ENCODE measurements at places on chromosomes 7 and 10.

DNA sequence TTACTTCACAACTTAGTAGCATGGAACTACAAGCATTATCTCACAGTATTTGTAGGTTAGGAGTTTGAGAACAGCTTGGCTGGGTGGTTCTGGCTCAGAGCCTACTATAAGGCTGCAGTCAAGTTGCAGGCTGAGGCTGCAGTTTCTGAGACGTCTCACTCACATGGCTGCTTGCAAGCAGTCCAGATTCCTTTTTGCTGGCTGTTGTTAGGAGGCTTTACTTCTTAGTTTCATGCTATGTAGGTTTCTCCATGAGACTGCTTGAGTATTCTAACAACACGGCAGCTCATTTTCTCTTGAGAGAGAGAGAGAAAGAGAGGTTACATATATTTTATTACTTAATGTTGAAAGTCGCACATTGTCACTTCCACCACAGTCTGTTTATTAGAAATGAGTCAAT, 1073.9 kb downstream of the NXPH1 start:
- DNase-seq = no peak

- peak; percentile 14 for DNase-seq
Observed at GRCh38 chr10:44569193-44570091, 184.5 kb upstream of the CXCL12 start.

DNA sequence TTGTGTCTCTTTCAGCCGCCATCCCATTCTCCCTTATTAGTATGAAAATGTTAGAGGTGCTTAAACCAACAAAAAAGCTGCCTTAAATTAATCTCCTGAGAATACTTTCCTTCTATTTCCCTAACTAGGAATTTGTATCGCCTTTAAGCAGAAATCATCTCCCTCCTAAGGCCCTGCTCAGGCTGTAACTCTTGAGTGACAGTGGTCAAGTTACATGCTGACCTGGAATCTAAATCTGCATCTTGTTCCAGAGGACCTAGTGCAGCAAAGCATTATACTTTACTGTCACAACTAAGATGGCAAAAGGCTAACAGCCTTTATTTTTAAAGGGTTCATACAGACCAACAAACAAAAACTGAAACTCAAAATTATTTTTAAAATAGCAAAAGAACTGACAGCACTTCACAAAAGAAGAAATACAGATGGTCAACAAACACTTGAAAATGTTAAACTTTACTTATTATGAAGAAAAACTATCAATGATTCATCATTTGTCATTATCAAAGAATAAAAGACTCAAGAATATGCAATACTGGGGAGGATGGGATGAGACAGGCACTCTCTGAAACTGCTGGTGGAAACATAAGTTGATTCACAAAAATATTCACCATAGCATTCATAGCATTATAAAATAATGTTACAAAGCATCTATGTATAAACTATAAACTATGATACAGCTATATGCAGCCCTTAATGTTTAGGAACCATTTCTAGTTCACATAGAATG, 11.0 kb downstream of the CYREN start:
- no peak for DNase-seq

- DNase-seq = no peak
Observed at GRCh38 chr7:151704299-151704959, 172.5 kb downstream of the PRKAG2 start.

GRCh38 chr7:53604201-53604600, 568.8 kb downstream of the POM121L12 start:
- DNase-seq = no peak

DNA sequence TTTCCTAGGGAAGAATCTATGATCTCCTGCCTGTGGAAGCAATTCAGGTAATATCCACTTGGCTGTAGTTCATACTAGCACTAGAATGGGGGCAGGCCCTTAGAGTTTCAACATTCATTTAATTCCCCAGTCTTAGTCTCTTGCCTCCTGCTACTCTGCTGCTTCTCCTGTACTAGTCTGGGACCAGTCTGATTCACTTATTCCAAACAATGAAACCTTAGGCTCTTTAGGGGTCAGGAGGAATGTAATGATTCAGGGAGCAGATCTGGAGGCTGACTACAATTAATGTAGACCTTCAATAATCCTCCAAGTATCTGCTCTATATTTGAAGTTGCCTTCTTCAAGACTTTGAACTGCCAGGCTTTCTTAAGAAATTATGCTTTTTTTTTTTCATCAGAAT, 101.8 kb downstream of the GNAT3 start:
- no peak for DNase-seq

DNA sequence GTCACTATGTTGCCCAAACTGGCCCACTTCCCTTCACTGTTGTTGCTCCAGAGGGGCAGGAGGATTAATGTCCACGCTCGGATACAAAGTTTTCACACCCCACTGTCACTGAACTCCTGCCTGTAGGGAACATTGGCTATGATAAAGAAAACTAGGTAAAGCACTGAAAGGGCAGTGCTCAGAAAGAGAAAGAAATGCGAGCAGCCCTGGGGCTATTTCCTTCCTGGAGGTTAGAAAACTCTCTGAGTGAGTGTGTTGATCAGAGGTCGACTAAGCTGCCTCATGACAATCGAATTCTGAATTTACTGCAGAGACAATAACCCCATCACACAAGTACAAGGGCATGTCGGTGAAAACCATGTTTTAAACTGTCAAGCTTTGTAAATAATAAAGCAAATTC, 227.2 kb upstream of the PITRM1 start:
- no peak for DNase-seq

DNA sequence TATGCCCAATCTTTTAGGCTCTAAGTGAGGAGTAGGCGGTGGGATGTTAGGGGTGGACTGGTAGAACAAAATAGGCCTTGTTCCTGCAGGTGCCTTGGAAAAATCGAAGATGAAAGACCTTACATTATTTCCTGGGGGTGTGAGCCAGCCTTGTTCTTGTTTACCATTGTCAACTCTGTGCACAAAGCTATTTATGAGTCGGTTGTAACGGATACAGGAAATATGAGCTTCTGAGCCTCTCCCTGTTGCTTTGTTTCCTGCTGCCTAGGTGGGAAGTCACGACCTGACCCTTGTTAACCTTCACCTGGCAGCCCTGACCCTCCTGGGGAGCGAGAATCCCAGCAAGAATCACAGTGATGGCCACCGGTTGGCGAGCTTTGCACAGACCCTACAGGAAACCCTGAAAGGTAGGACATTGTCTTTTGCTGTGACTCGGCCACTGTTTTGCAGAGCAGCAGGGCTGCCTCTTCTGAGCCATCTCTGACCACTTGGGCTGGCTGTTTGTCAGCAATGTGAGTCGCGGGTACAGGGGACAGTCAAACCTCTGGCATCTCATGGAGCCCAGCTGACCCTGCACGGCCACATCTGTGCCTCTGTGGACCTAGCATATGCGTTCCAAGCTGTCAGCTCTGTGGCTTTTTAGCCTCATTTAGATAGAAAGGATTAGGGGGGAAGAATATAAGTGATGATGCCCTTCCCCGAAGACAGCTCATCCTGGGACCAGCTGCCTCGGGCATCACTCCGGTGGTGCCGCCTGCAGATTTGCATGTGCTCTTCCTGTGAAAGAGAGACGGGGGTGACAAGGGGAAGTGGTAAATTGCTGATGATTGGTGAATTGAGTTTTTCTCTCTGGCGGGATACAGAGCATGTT, 102.1 kb upstream of the ANLN start:
- DNase-seq = no peak

DNA sequence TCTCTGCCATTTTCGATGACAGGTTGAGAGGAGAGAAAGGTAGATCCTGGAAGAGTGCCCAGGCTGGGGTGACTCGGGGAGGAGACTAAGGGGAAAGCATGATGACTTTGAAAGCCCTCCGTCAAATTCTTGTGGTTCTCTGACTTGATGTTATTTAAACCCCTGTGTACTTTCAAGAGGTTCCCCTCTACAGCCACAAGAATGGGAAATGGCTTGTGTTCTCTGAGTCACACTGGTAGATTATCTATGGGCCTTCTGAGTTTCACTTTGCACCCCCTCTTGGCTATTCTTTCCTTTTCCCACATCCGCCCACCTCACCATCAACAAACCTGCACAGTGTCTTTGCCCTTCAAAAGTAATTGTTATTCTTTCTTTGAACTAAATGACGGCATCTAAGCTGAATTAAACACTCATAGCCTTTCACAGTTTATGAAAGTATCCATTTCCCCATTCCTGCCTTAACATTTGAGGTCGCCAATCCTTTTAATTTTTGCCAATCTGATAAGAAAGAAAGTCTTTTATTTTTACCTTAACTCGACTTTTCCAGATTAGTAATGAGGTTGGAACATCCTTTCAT, 24.1 kb downstream of the PRF1 start:
- no peak for DNase-seq

- DNase-seq = no peak
Observed at GRCh38 chr10:11605807-11606408, 5.5 kb downstream of the USP6NL start.

- no peak for DNase-seq
Observed at GRCh38 chr10:117408436-117409384, 33.5 kb upstream of the PDZD8 start.

DNA sequence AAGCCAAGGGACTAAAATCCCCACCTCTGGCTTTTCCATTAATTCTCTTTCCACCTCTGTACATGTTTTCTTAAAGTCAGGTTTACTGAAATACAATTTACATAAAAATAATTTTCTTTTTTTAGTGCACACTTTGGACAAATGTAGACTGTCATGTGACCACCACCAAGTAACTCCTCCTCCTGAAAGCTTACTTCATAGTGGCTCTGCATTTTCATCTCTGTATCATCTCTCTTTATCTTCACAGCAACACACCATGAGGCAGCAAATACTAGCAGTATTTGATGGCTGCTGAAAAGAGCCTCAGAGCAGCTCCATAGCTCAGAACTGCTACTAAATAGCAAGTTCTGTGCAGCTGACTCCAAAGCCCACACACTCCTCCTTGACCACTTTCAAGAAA, 17.3 kb downstream of the WDFY4 start:
- DNase-seq = no peak

DNA sequence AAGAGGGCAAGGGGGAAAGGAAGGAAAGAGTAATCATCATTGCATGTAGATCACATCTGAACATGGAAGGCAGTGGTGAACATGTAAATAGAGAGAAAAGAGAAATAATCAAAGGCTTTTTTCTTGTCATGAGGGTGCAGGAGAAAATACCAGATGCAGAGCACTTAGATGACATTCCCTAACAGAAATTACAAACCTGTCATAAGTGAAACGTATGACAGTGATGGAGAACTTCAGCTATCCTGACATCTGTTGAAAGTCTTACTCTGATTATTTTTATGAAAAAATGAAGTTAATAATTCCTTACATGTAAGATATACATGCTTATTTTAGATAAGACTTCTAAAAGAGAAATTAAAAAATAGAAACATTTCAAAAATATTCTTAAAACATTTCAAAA, 54.7 kb downstream of the BRAF start:
- DNase-seq = no peak

GRCh38 chr10:17026686-17027485, 102.7 kb downstream of the CUBN start:
- no peak for DNase-seq

- no peak for DNase-seq
Observed at GRCh38 chr7:105877736-105878135, 1.3 kb upstream of the ATXN7L1 start.

- DNase-seq = no peak
Observed at GRCh38 chr10:74035303-74035702, 37.4 kb downstream of the VCL start.

GRCh38 chr7:67512481-67512880, 515.8 kb downstream of the TYW1 start:
- peak; percentile 19 for DNase-seq

DNA sequence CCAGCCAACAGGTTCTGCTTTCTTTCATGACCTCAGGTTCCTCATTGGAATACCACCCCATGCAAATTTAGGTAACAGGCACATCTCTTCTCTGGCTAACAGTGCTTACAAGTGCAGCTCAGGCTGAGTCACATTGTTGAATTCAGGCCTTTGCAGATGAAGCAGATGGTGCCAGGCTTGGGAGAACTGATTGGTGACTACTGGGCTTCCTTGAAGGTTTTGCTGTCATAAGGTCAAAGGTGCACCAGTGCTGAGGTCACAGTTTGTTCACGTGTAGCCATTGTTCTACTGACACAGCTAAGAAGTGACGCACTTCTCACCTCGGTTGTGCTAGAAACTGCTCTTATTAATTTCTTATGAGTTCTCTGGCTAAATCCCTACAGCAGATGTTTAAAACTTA, 128.6 kb upstream of the BMPER start:
- DNase-seq = no peak

DNA sequence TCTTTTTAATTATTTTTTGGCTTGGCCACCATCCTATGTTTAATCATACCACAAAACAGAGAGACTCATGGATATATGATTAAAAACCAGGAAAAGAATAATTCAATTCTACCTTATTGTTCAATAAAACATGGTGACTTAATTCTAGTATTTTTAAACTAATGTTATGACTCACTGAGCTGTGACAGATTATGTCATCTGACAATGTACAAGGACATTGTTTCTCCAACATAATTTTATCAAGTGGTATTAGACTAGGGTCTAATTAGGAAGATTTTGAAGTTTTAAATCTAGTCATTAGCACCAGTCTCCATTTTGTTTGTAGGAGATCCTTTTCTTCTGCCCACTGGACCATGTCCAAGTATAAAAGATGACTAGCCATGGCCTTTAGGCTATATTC, 199.3 kb upstream of the MDFIC start:
- DNase-seq = no peak

DNA sequence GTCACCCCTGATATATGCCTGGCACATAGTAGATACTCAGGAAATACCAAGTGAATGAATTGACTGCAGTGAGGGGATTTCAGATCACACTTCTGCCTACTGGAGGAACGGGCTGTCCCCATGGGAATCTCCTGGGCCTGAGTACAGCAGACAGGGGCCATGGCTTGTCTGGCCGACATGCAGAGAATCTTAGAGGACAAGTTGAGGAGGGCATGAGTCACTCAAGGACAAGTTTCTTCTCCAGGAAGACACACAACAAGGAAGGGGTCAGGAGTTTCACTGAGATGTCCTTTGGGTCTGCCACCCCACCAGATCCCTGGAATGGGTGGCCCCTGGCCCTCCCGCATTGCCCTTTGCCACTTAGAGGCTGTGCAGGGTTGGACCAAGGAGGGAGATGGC, 20.7 kb downstream of the PLPP4 start:
- no peak for DNase-seq

GRCh38 chr7:101163279-101164070, 1.9 kb downstream of the VGF start:
- DNase-seq = no peak

GRCh38 chr7:24829787-24830186, 72.5 kb upstream of the GSDME start:
- no peak for DNase-seq

GRCh38 chr7:90688810-90689209, 92.7 kb downstream of the CDK14 start:
- DNase-seq = no peak
